ENCODE measurements at places on chromosomes 3 and 15.

DNA sequence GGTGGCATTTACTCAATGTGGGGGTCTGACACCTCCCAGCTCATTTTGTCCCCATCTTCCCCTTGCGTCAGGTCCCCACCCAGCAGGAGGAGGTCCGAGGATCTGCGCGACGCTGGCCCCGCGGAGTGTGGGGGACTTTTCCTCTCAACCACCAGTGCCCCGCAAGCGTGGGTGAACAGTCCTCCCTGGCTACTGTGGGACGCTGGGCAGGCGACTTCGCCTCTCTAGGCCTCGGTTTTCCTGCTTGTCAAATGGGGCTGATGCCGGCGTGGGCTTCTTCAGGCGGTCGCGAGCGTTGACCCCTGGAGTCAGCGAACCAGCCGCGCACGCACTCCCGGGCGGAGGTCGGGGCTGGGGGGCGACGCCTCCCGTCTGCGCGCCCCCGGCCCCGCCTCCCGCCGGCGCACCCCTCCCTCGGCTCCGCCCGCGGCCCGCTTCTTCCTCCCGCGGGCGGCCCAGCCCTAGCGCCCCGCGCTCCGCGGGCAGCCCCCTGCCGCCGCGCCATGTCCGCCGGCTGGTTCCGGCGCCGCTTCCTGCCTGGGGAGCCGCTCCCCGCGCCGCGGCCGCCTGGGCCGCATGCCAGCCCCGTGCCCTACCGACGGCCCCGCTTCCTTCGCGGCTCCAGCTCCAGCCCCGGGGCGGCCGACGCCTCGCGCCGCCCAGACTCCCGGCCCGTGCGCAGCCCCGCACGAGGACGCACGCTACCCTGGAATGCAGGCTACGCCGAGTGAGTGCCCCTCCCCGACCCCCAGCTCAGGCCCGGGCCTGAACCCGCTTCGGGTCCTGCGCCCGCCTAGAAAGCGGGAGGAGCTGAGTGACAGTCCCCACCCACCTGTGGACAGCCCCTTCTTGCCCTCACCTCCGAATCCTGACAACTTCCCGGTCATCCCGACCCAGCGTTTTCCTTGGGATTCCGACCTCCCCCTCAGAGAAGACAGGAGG is at the start of gene PPM1M:
PPM1M (plus strand) TSS at position 438 of the 942 bp plus-strand sequence; CDS start at position 504, 66 bp downstream.
- DNase-seq = peak; percentile 35

GRCh38 chr3:185822221-185823000 is 2.4 kb downstream of the IGF2BP2 start:
- no peak for DNase-seq

DNA sequence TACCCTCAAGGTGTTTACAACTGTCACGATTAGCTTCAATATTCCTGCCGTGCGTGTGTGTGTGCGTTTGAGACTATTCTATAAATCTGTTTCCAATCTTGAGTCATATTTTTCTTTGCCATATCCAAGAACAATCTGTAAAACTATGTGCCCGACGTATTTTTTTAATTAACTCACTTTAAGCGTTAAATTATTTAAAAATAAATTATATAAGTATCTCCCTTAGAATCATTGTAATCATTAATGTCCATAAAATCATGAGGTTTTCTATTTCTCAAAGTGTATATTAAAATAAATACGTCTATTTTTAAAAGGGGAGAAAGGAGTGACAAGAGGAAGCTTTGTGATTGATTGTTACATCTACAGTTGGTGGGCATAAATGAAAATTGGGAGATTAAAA is 2.9 kb downstream of the SETMAR start:
- no peak for DNase-seq

- no peak for DNase-seq
Observed at GRCh38 chr3:105285653-105286241, 81.0 kb upstream of the ALCAM start.

All from effector CD8-positive, alpha-beta T cell (primary cell).